Hepatocyte (in vitro differentiated cells): ENCODE measurements at places on chromosomes 1 and 21.

- no peak overlapping the region for H3K27ac ChIP-seq
- no peaks in the 10 kb centered on the region for H3K36me3 ChIP-seq
- peaks cover 5% of the 10 kb centered on the region for H3K4me1 ChIP-seq
- H3K27me3 ChIP-seq = no peaks in the 10 kb centered on the region
- DNase-seq = no peak
These were observed 215.8 kb downstream of the COL24A1 start for GRCh38 chr1:85940656-85941306.

DNA sequence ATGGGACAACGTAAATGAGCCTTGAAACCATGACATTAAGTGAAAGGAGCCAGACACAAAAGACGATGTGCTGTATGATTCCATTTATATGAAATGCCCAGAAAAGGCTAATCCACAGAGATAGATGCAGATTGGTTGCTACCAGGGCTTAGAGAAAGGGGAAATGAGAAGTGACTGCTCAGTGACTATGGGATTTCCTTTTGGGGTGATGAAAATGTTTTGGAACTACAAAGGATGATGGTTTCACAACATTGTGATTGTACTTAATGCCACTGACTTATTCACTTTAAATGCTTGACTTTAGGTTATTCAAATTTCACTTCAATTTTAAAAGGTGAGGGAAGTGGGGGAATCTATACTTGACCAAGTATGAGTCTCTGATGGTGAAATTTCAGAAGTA lies 414.3 kb downstream of the SETD4 start:
- no peaks in the 10 kb centered on the region for H3K27me3 ChIP-seq
- peaks cover 3% of the 10 kb centered on the region for H3K4me1 ChIP-seq
- no peaks in the 10 kb centered on the region for H3K36me3 ChIP-seq
- no peak overlapping the region for H3K27ac ChIP-seq
- DNase-seq = no peak

GRCh38 chr1:245671349-245671748 lies 516.6 kb downstream of the KIF26B start:
- H3K36me3 ChIP-seq = no peaks in the 10 kb centered on the region
- H3K27me3 ChIP-seq = no peaks in the 10 kb centered on the region
- DNase-seq = no peak

GRCh38 chr1:27117733-27118439 lies 37.0 kb downstream of the SLC9A1 start:
- H3K4me3 ChIP-seq = no peak overlapping the region
- no peaks in the 10 kb centered on the region for H3K27me3 ChIP-seq
- no peak for DNase-seq
- no peaks in the 10 kb centered on the region for H3K36me3 ChIP-seq
- H3K4me1 ChIP-seq = peaks cover 54% of the 10 kb centered on the region
- H3K27ac ChIP-seq = peak overlapping the region; percentile 64

DNA sequence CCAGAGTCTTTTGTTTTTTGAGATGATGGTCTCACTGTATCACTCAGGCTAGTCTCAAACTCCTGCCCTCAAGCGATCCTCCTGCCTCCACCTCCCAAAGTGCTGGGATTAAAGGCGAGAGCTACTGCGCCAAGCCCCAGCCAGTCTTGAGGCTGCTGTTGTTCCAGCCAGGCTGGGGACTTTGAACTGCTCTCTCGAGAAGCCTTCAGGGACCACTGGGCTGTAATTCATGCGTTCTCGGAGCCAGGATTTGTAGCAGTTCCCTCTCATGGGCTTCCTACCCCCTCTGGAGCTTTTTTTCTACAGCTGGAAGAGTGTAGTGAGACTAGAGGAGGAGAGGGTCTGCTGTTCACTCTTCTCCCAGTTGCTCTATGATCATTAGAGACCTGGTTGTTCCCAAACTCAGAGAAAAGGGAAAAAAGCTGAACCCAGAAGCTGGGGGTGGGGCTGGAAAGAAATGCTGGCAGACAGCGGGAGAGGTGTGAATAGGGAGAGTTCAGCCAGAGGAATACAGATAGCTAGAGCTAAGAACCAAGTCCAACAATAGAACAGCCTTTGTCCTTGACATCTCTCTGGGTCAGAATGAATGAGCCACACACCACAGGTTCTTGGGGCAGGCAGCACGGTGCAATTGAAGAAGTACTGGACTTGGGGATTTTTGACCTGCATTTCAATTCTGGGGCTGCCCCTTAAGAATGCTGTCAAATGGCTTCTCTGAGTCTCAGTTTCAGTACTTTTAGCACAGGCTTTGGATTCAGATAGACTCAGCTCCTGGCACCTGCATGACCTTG lies 13.2 kb upstream of the SLC41A1 start:
- no peak for DNase-seq
- H3K36me3 ChIP-seq = no peaks in the 10 kb centered on the region
- no peak overlapping the region for H3K4me3 ChIP-seq
- H3K27ac ChIP-seq = peak overlapping the region; percentile 62
